ENCODE measurements at places on chromosomes 16 and 17.

GRCh38 chr16:56211435-56211981 lies 20.2 kb downstream of the GNAO1 start:
- DNase-seq: no peak
- no peak overlapping the region for H3K4me3 ChIP-seq
- H3K36me3 ChIP-seq: no peaks in the 10 kb centered on the region
- no peaks in the 10 kb centered on the region for H3K4me1 ChIP-seq
- no peak overlapping the region for H3K27ac ChIP-seq
- peaks cover 22% of the 10 kb centered on the region for H3K27me3 ChIP-seq

GRCh38 chr17:2053380-2054261 lies 1.3 kb upstream of the HIC1 start:
- H3K4me3 ChIP-seq: peak overlapping the region; percentile 62
- peak overlapping the region; percentile 56 for H3K27ac ChIP-seq
- H3K4me1 ChIP-seq: peaks cover 25% of the 10 kb centered on the region
- peak; percentile 91 for DNase-seq

GRCh38 chr17:62713086-62713881 lies 85.8 kb downstream of the MRC2 start:
- H3K27me3 ChIP-seq: no peaks in the 10 kb centered on the region
- no peak for DNase-seq
- H3K36me3 ChIP-seq: no peaks in the 10 kb centered on the region

- no peak overlapping the region for H3K4me3 ChIP-seq
- H3K4me1 ChIP-seq: no peaks in the 10 kb centered on the region
- H3K36me3 ChIP-seq: no peaks in the 10 kb centered on the region
- DNase-seq: no peak
These were observed 292.6 kb upstream of the IRX3 start for GRCh38 chr16:54579106-54579728.

- peaks cover 3% of the 10 kb centered on the region for H3K27me3 ChIP-seq
- DNase-seq: no peak
- H3K27ac ChIP-seq: no peak overlapping the region
- H3K4me1 ChIP-seq: peaks cover 31% of the 10 kb centered on the region
- no peaks in the 10 kb centered on the region for H3K36me3 ChIP-seq
These were observed 49.3 kb upstream of the PABPN1L start for GRCh38 chr16:88915639-88916327.

Measured in osteocyte (in vitro differentiated cells).